ENCODE measurements at places on chromosomes 6 and 20.

DNA sequence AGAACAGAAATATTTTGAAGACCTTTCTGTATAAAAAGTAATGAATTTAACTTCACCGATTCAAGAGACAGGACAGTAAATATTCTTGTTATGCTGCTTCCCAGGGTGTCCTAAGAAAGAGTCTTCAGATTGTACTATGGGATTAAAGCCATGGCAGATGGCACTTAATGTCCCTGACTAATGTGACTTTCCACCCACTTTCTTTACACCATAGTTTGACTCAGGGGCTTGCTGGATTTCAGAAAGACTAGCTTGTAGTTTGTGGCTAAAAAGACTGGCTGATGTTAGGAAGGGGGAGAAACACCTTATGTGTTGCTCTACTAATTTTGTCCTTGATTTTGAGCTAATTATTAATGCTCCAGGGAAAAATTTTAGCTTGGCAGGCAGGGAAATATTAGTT lies 75.9 kb downstream of the UTRN start:
- DNase-seq = no peak

GRCh38 chr6:92942549-92942948 lies 476.8 kb downstream of the EPHA7 start:
- DNase-seq = no peak

DNA sequence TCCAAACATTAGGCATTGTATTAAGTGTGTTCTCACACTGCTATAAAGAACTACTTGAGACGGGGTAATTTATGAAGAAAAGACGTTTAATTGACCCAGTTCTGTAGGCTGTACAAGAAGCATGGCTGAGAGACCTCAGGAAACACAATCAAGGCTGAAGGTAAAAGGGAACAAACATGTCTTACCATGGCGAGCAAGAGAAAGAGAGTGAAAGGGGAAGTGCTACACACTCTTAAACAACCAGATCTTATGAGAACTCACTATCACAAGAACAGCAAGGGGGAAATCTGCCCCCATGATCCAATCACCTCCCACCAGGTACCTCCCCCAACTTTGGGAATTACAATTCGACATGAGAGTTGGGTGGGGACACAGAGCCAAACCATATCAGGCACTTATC lies 86.6 kb upstream of the TOP1 start:
- DNase-seq = no peak

DNA sequence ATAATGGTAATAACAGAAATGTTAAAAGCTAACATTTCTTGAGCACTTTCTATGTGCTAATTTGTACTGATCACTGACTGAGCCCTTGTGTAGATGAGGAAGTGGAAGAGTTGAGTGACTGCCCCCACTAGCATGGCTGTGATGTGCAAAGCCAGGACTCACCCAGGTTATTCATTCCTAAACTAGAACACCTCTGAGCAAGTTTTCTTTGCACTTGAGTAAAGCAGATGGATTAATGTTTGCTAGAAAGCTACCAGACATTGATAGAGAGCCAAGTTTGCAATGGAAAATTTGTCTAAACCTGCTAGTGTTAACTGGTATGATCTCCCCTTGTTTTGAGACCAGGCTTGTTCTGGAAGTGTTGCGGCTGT lies 467.4 kb upstream of the PLCB4 start:
- DNase-seq = no peak

GRCh38 chr6:159059885-159060506 lies 15.2 kb upstream of the TAGAP start:
- no peak for DNase-seq

- DNase-seq = no peak
These were observed 43.0 kb downstream of the CFAP61 start for GRCh38 chr20:20095114-20095872.

DNA sequence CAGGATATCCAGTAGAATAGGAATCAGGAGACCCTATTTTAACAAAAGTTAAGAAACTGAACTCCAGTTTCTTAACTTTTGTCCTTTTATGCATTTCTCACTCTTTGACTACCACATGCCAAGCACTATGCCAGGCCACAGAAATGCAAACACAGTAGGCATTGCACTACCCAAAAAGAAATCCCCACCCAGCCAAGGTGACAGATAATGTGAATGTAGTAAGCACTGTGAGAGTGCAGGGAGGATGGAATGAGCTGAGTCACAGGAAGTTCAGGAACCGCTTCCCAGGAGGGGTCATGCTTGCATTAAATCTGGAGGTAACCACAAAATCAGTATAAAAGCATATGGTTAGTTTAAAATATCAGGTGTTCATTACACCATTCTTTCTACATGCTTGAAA lies 20.1 kb upstream of the FAM83C start:
- DNase-seq = no peak

GRCh38 chr20:9460518-9460917 lies 53.9 kb upstream of the LAMP5 start:
- no peak for DNase-seq

DNA sequence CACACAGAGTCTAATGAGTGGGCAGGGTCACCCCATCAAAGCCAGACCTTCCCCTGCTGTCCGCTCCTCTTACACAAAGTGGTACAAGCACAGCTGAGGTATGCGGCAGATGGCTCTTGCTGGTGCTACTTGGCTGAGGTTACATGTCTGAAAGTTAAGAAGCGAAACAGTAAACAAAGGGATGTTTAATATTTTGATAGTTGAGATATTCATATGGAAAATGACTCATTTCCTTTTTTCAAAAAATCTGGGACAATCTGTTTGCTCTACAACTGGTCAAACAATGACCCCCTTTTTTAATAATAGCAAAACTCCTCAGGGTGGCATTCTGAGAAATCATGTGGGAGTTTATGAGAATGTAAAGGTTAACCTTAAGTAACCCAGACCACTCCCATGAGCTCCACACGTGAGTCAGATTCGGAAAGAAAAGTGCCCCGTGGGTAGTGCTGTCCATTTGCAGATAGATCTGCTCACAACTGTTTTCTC lies 245.3 kb downstream of the TBXT start:
- no peak for DNase-seq

DNA sequence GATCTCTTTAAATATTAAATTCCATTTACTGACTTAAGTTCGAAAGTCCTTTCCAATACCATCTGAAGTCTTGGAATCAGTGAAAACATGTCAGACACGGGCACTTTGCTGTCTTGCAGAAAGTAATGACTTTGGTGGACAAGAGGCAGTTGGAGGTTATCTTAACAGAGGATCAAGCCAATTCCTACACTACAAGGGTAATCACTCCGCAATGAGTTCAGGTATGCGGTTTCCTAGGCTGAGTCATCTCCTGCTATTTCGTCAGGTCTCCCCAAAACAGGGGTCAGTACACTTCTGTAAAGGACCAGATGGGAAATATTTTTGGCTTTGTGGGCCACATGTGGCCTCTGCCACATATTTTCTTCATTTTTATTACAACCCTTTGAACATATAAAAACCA lies 656.6 kb downstream of the KIF16B start:
- DNase-seq = no peak

DNA sequence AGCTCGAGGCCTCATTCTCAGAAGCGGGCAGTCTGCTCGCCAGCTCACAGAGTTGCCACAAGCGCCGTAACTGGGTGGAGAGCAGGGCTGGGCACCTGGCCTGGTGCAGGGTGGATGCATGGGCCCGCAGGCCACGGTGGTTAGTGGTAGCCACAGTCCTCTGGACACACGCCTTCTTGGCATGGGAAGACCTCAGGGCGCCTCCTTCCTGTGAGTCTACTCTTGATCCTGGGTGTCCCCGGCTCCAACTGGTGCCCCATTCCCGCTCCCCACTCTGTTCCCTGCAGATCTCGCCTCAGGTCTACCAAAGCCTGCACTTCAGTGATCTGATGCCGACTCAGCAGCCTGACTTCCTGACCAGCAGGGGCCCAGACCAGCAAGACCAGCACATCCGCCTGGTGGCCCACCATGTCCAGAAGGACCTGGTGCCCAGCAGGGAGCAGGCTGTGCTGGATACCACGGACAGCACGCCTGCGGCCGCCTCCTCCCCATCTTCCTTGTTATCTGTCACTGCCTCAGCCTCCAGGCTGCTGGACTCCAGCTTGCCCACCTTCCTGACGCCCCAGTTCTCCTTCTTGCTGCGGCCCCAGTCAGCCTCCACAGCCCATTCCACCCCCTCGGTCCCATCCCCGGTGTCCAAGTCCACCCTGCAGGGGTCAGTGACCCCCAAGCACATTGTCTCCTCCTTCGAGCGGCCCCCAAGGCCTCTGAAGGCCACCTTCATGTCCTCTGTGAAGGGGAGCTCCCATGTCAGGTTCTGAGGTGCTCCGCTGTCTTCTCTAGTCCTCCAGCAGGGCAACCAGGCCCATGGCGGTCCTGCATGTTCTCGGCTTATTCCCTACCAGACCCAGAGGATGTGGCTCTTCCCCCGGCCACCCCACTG lies 43.1 kb downstream of the SUN5 start:
- no peak for DNase-seq

GRCh38 chr20:10249048-10249770 lies 30.6 kb downstream of the SNAP25 start:
- DNase-seq = no peak

DNA sequence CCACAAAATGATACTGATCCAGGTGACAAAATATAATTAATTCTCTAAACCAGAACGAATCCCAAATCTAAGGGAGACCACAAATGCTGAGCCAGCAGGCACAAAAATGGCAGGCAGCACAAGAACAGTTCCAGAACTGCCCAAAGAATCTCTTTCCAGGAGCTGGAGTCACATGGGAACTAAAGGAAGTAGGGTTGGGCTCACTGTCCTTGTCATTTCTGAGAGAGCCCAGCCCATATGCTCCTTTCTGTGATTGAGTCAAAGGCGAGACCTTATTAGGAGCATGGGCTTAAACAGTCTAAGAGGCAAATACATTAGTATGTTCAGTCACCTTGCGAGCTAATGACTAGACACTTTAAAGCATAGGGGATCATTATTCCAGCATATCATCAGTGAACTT lies 327.6 kb upstream of the ARID1B start:
- DNase-seq = no peak

- DNase-seq = no peak
These were observed 31.5 kb downstream of the RPF2 start for GRCh38 chr6:111013144-111013915.

DNA sequence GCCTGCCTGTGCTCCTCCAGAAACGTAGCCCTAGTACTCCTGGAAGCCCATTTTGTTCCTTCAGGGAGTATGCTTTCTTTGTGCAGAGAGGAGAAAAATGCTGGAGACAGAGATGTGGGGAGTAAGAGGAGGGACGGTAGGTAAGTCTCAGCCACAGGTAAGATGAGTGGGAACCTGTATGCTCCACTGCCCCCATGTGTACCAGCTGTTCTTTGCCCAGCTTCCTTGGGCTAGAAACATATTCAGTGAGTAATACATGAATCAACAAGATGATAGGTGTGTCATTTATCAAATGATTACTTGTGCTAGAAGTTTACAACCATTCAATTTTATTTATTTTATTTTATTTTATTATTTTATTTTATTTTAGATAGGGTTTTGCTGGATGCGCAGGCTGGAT lies 13.6 kb upstream of the CEP85L start:
- no peak for DNase-seq

DNA sequence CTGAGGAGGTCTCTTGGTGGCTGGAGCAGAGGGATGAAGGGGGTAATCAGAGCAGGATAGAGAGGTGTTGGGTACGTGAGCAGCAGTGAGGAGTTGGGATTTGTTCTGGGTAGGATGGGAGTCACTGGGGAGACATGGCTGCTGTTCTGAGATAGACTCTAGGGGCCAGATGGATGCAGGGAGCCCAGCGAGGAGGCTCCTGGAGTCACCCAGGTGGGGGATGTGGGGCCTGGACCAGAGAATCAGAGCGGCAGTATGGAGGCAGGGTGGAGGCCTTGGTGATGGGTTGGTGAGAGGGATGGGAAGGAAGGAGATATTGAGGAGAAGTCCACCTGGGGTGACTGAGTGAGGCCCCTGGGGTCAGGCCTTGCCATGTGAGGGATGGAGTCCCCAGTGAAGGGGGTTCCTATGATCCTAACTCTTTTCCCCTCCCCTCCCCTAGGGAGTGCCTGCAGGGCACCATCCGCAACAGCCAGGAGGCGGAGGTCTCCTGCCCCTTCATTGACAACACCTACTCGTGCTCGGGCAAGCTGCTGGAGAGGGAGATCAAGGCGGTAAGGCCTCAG lies 13.7 kb downstream of the RBCK1 start:
- no peak for DNase-seq

GRCh38 chr6:151180330-151181048 lies 59.3 kb upstream of the AKAP12 start:
- DNase-seq = no peak

GRCh38 chr6:43915208-43915869 lies 145.3 kb downstream of the VEGFA start:
- no peak for DNase-seq

- DNase-seq = no peak
These were observed 49.4 kb upstream of the IRF4 start for GRCh38 chr6:341914-342831.

- DNase-seq = no peak
These were observed 15.0 kb downstream of the OR2B3 start for GRCh38 chr6:29071831-29072723.

DNA sequence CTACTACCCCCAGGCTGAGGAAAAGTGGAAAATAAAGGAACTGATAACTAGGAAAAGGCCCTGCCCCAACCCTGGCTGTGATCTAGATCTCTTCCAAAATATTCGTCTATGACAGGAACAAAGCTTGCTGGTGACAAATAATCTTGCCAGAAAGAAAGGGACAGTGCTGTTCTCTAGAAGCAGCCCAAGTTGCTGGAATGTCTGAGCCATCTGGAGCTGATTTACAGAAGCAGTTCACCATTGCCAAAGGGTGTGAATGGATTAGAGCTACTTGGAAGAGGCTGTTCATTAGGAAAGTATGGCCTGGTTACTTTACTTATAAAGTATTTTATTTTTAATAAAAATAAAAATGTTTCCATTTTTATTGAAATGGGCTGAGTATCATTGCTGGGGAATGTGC lies 146.3 kb downstream of the EPM2A start:
- DNase-seq = no peak

DNA sequence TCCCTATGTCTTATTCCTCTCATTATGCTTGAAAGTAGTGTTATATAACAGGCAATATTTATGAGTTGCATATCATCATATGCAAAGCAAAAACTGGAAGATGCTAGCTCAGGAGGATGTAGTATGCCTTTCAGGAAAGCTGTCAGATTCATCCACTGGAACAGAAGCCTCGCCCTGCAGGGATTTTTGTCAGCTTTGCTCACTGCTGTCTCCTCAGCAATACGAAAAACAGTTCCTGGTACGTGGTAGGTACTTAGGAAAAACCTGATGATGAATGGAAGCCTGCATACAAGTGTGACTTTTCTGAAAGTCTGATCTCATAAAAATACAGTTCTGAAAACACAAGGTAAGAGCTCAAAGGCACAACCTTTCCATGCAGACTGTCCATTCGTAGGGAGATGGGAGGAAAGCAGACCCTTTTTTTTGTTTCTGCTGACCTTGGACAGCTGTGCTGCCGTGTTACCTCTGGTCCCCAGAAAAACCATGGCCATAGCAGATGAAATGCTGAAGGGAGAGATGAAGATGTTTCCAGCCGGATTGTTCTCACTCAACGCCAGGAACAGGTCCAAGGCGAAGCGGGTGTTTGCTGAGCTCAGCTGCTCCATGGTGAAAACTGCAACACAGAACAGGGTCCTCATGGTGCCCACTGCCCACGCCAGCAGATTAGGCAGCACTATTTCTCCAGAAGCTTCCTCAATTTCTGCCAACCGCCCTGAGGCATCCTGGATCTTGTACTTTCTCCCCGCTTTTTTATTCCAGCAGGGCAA lies 1.5 kb downstream of the SERPINB1 start:
- DNase-seq = no peak

GRCh38 chr6:147944122-147944521 lies 398.5 kb upstream of the SASH1 start:
- no peak for DNase-seq

GRCh38 chr6:6191476-6191875 lies 129.0 kb downstream of the F13A1 start:
- DNase-seq = no peak
